ENCODE measurements at places on chromosomes 16 and 17.

DNA sequence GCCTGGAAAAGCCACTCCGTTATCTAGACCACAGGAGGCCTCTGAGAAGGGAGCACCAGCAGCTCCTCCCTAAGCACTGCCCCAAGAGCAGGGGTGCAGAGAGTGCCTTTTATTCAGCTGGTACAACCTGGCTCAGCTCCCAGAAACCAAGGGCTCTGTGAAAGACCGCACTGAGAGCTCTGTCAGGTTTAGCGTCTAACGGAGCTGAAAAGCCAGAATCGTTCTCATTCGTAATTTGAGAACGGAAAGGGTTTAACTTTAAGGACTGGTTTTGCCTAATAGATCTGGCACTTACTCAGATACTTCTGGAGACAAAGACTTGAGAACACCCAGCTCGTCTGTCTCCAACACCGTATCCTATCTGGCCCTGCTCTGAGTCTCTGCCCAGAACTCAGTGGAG is 13.5 kb downstream of the MPG start:
- no peak for DNase-seq

DNA sequence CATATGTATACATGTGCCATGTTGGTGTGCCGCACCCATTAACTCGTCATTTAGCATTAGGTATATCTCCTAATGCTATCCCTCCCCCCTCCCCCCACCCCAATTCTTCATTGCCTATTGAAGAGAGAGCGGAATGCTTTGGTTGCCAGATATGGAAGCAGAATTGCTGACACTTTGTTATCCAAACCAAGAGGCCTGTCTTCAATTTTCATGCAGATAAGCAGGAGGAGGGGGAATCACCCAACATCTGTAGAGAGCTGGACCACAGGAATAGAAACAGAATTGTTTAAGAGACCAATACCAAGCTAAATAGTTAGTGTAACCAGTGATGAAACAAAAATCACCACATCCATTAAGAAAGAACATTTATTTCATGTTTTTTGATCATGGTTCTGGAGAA is 7.1 kb downstream of the ASPA start:
- DNase-seq: no peak

DNA sequence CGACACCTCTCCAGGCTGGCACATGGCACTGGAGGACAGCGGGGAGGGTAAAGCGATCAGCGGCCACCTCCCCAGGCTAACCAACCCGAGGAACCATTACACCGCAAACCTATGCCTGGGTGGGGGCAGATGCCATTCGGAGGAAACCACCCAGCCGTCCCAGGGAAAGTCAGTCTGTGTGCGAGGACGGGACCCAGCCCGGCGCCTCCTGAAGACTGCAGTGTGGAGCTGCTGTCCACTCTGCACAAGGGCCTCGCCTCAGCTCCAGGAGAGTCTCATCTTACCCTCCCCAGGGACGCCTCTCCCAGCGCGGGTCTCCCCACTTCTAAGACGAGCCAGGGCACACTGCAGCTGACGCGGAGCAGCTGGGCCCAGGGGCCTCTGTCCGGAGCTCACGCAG is 8.0 kb downstream of the SLC38A10 start:
- DNase-seq: no peak

GRCh38 chr17:64459284-64459747 is 10.4 kb downstream of the MILR1 start:
- no peak for DNase-seq

DNA sequence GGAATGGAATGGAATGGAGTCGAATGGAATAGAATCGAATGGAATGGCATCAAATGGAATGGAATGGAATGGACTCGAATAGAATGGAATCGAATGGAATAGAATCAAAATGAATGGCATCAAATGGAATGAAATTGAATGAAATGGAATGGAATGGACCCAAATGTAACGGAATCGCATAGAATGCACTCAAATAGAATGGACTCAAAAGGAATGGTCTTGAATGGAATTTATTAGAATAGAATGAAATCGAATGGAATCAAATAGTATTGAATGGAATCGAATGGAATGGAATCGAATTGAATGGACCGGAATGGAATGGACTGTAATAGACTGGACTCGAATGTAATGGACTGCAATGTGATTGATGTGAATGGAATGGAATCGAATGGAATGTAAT is 501.4 kb upstream of the WSB1 start:
- DNase-seq: no peak

DNA sequence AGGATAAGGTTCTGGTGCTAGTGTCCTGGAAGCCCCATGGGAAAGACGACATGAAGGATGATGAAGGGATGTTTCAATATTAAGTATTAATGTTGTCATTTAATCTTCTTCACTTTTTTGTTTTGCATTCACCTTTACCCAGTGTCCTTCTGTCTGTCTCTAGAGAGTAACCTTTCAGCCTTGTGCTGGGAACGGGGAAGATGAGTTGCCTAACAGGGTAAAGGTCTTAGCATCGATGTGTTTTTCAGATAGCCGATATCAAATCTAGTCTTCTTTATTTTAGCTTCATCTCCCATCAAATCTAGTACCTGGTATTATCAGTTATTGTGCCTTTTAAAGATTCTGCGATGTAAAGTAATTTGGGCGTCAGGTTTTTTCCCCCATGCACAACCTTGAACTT is 125.4 kb downstream of the BCAS3 start:
- DNase-seq: no peak

DNA sequence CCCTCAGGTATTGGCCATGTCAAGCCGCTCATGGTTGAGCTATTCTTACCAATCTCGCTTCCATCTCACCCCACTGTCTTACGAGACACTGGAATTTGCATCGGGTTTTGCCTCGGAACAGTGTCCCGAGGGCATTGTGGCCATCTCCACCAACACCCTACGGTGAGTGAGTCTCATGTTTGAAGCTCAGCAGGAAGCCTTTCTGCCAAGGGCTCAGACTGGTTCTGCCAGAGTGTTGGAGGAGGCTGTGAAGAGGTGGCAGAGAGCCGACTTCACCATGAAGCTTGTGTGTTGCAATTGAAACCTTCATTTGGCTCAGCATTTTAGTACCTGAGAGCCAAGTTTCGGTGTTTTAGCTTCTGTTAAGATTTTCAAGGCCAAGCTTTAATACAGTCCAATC is 38.0 kb downstream of the SF3B3 start:
- no peak for DNase-seq

DNA sequence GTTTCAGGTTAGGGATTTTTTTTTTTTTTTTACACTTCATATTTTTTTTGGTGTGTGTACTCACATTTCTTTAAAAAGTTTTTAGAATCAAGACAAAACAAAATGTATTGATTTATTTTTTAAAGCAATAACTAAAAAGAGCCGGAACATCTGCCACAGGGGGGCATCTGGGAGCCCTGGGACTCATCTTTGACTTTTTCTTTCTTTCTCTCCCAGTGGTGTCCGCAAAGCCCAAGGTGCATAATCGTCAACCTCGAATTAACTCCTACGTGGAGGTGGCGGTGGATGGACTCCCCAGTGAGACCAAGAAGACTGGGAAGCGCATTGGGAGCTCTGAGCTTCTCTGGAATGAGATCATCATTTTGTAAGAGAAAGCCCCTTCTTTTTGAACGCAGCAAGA is 36.3 kb downstream of the WWP2 start:
- DNase-seq: no peak

GRCh38 chr17:2695961-2696760 is 15.4 kb downstream of the CLUH start:
- DNase-seq: peak; percentile 65

- DNase-seq: no peak
Measured at GRCh38 chr17:80832266-80832676, 159.4 kb upstream of the CHMP6 start.

DNA sequence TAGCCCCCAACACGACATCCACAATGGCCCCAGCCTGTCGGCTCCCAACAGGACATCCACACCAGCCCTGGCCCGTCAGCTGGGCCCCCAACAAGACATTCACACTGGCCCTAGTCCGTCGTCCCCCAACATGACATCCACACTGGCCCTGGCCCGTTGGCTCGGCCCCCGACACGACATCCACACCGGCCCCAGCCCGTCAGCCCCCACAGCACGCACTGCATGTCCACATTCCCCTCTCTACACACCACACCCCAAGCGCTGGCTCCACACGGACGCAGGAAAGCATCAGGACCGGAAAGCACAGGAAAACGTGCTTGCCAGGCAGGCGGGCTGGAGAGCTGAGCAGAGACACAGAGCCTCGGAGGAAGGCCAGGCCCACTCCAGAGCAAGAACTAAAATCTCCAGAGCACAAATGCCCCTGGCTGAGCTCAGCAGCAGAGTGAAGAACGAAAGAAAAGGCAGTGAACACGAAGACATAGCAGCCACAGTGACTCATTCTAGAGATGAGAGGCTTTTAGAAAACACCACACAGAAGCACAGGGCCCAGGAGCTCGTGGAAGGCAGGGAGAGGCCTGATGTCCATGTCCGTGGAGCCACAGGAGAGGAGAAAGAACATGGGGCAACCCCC is 50.6 kb downstream of the LMF1 start:
- DNase-seq: no peak

- no peak for DNase-seq
Measured at GRCh38 chr16:73031155-73031866, 16.6 kb downstream of the ZFHX3 start.

GRCh38 chr16:18832006-18832405 is 30.7 kb upstream of the ARL6IP1 start:
- DNase-seq: no peak

DNA sequence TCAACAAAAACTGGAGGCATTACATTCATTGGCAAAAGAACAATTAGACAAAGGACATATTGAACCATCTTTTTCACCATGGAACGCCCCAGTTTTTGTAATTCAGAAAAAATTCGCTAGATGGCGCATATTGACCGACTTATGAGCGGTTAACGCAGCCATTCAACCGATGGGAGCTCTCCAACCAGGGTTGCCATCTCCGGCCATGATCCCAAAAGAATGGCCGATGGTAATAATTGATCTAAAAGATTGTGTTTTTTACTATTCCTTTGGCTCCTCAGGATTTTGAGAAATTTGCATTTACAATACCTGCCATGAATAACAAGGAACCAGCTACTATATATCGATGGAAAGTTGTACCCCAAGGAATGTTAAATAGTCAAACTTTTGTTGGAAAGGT is 21.4 kb downstream of the ALOX15B start:
- no peak for DNase-seq

- no peak for DNase-seq
Measured at GRCh38 chr16:85579191-85579590, 33.9 kb upstream of the GSE1 start.

DNA sequence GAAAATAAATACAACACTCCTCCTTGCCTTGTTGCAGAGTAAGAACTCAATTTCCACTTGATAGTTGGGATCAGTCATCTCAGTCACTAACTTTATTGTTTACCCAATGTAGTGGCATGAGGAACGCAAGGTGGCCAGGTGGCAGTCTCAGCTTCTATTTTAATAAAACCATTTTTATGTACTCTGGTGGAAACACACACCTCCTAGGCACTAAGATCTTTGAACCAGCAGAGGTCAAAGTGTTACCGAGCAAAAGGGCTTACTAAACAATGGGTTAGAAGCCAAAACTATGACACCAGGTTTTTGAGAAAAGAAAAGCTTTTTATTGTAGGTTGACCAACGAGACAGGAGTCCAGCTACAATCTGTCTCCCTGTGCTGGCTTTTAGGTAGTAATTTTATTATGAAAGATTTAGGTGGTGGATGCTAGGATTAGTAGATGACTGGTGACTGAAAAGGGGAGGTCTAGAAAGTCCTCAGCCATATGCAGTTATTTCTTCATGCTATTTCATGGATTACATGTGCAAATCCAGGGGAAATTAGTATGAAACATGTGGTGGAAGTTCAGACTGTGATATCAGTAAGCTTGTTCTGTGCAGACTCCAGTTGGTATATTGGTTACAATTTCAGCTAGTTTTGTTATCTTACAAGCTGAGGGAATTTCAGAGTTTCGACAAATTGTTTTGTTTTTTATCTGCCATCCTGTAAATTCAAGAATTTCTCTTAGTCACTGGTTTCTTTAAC is 122.3 kb downstream of the PCTP start:
- no peak for DNase-seq

- no peak for DNase-seq
Measured at GRCh38 chr17:1438593-1439083, 17.4 kb downstream of the CRK start.

GRCh38 chr16:71467810-71468209 is 5.8 kb upstream of the ZNF23 start:
- DNase-seq: no peak

DNA sequence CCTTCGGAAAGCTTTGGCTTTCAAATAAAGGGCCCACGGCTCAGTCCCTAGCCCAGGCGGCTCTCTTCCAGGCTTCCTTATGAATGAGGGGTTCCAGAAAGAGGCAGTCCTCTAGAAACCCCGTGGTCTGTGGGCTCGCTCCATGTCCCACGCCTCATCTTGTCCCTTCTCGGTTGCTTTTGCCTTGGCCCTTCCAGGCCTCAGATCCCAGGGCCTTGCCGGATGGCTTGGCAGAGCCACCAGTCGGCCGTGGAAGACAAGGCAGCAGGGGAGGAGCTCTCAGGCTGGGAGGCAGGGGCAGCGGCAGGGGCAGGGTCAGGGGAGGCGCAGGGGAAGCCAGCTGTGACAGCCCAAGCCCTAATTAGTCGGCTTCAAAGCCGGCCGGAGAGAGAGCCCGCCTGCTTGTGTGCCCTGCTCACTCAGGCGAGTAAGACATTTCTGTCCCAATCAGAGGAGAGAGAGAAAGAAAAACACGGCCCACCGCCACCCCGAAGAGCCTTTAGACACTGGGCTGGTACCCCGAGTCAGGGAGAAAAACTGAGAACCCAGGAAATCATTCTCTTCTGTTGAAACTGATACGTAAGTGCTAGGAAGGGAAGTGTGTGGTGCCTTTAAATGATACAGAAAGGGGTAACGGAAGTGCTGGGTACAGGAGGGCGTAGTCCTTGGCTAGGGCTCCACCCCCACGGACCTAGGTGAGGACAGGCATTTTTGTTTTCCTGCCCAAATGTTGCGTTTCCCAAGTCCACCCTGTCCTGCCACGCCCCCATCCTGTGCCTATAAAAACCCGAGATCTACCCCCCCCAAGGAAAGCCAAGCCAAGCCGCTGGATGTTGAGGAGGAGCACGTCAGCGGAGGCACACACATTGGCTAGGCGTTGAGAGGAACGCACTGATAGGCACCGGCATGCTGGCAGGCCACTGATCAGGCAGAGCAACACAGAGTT is 27.8 kb upstream of the MEIOC start:
- DNase-seq: no peak

GRCh38 chr17:17523001-17523730 is 27.0 kb upstream of the RASD1 start:
- DNase-seq: no peak

DNA sequence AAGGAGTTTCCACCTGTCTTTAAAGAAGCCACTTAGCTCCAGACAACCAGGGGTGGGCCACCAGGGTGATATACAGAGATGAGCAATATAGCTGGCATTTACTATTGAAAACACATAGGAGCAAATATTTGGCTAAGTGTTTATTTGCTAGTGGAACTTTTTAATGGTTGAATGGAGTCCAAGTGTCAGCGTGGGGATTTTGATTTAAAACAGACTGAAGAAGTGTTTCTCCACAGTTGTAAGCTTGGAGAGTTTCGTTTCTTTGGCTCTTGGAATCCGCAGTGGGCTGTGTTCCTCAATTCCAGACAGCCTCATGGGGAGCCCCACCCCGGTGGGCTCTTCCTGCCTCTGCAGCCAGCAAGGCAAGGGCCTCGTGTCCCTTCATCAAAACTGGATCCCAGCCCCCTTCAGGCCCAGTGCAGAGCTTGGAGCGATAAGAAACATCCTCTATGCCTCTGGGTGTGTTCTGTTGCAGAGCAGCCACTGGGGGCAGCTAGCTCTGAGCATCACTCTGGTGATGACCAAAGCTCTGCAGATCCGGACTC is 36.1 kb downstream of the NOG start:
- DNase-seq: no peak

- DNase-seq: no peak
Measured at GRCh38 chr17:33370401-33370800, 77.3 kb upstream of the ASIC2 start.
